Left colon (tissue), 2 donors: ENCODE measurements at places on chromosomes 4 and X.

- no peak for DNase-seq
Measured at GRCh38 chr4:163613383-163613782, 118.9 kb downstream of the TMA16 start.

DNA sequence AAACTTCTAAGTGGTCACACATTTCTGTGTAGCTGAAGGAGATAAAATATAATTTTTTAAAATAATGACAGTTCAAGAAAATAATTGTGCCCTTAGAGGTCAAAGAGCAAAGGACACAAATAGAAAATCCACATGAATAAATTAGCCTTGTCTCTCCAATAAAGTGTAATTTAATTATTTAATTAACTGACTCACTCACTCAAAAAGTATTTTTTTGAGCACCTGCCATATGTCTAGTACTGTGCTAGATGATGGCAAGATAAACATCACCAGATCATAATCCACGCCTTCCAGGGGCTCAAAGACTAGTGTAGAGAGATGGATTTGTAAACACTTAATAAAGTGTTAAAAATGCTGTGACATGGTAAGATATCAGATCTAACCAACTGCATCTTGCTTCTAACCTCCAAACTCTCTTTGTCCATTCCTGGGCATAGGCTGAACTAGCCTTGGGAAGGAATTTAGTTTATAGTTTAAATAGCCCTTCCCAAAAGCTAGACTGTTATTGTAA is 112.5 kb downstream of the SCLT1 start:
- no peak for DNase-seq

GRCh38 chrX:123155327-123155726 is 28.8 kb upstream of the GRIA3 start:
- no peak for DNase-seq

DNA sequence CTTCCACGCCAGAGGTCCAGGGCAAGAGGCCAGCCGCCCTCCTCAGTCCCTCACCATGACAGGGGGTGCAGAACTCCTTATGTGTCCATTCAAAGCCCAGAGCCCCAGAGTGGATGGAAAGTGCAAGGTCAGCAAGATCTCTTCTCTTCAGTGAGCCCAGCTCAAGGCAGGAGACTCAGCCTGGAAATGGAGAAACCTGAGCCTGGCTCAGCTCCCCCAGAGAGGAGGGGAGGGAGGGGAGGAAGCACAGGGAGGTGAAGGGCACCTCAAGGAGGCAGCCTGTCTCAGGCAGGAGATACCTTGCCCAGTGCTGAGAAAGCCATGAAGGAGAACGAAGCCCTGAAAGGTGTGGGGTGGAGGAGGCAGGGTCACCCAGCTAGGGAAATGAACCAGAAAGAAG is 121.8 kb upstream of the PJA1 start:
- DNase-seq = no peak
